ENCODE measurements at places on chromosomes 4 and X. TPM values are rescaled to one million over a fixed set of nuclear protein-coding genes. Genes with fewer than 3 reads are reported as not detected.

The MAGEB10 gene
- total RNA-seq = not detected

The HDX gene
- 2.0 TPM for total RNA-seq

The SLC16A2 gene
- 20.8 TPM for total RNA-seq

The MSX1 gene
- total RNA-seq = 9.2 TPM

The NPFFR2 gene
- total RNA-seq = not detected

The MRFAP1 gene
- 277 TPM for total RNA-seq

The FGB gene
- 22.1 TPM for total RNA-seq

The WDR19 gene
- 7.5 TPM for total RNA-seq

The RELL1 gene
- total RNA-seq = 10.1 TPM

The BANK1 gene
- total RNA-seq = 0.80 TPM

The MAGEB1 gene
- total RNA-seq = not detected

The MAP3K15 gene
- 1.8 TPM for total RNA-seq

The GJB1 gene
- 0.05 TPM for total RNA-seq

The ADGRG4 gene
- total RNA-seq = not detected

The ABCD1 gene
- total RNA-seq = 4.2 TPM

The RNF150 gene
- 0.20 TPM for total RNA-seq

The USP27X gene
- total RNA-seq = 3.8 TPM

The SUPT20HL2 gene
- total RNA-seq = not detected
